Fibroblast of skin of left quadriceps (primary cell): ENCODE measurements at places on chromosomes 6 and 20.
A peak's percentile ranks its signal among the peaks of the same experiment; 100 is the strongest.

- no peak for DNase-seq
Observed at GRCh38 chr20:1663917-1664316, 6.3 kb upstream of the SIRPG start.

GRCh38 chr20:6502999-6503398 lies 264.5 kb upstream of the BMP2 start:
- DNase-seq, result no peak

DNA sequence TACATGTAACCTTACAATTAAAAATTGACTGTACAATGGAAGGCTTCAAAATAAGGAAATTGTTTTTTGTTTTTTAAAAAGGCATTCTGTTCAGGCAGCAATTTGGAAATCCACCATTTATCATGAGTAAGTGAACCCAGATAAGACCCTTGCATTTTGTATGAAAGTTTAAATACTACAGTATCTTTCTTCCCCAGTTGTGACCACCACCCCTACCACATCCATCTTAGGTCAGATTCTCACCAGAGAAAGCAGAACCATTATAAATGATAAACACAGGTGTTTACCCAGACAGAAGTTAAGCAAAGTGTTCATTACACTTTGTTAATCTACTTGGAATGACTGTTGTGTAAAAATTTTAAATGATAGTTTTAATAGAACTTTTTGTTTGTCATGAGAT lies 20.2 kb downstream of the SENP6 start:
- DNase-seq, result no peak

- peak; percentile 30 for DNase-seq
Observed at GRCh38 chr6:42017021-42017643, 33.2 kb upstream of the TAF8 start.

DNA sequence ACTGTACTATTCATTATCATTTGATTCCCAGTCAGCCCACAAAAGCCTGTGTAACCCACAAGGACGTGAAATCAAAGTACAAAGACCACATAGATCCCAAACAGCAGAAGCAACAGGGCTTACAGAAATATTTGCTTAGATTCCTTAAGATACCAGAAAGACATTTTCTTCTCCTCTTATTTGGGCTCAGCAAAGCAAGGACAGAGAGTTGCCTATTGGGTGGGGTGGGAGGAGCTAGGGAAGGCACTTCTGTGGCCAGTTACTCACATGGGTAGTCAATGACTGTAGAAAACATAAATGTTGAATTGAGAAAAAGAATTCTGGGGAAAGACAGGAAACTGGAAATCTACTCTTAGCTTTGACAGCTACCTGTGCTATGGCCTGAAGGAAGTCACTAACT lies 19.8 kb downstream of the PDE7B start:
- DNase-seq, result no peak

- peak; percentile 73 for DNase-seq
Observed at GRCh38 chr6:109241199-109241598, 141.1 kb downstream of the CD164 start.

DNA sequence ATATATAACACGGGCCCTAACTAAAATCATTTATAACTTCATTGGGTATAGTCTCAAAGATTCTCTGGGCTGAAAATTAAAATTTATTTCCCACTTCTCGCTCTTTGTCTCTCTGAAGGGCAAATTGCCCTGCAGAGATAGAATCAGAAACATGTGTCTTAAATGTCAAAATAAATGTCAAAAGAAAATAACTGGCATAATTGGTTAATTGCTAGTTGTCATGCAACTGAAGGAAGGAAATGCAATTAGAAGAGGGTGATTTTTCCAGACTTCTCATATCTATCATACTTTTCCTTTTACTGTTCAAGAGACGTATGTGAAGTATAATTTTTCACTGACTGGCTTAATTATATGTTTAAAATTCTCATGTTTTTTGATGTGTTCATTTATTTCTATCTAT lies 80.3 kb upstream of the HMGCLL1 start:
- peak; percentile 4 for DNase-seq
